ENCODE measurements at places on chromosomes 11 and 22. TPM values are rescaled to one million over a fixed set of nuclear protein-coding genes. Genes with fewer than 3 reads are reported as not detected.

The MAP6 gene
- total RNA-seq: 1.8 TPM

The ACTN3 gene
- total RNA-seq: not detected

The TUB gene
- 6.5 TPM for total RNA-seq

The MUC15 gene
- total RNA-seq: not detected

The SESN3 gene
- total RNA-seq: 0.15 TPM

The APOL6 gene
- total RNA-seq: 1.4 TPM

The OR52A1 gene
- total RNA-seq: not detected

The PRPF19 gene
- total RNA-seq: 193 TPM

The CWF19L2 gene
- 3.8 TPM for total RNA-seq

The ZNF70 gene
- 0.71 TPM for total RNA-seq

The MOGAT2 gene
- not detected for total RNA-seq

The PTPRCAP gene
- 0.15 TPM for total RNA-seq

The BAIAP2L2 gene
- total RNA-seq: 5.1 TPM

The TRIM51 gene
- not detected for total RNA-seq

The CTSW gene
- total RNA-seq: 0.10 TPM

The SPON1 gene
- total RNA-seq: not detected

The HEPN1 gene
- total RNA-seq: not detected

The KCNQ1 gene
- 0.55 TPM for total RNA-seq

The VSIG10L2 gene
- total RNA-seq: not detected

The TRIM48 gene
- not detected for total RNA-seq

The ABCG4 gene
- 0.36 TPM for total RNA-seq

The TRPM5 gene
- not detected for total RNA-seq
